ENCODE measurements at places on chromosomes 4 and X. TPM values are rescaled to one million over a fixed set of nuclear protein-coding genes. Genes with fewer than 3 reads are reported as not detected.
A peak's percentile ranks its signal among the peaks of the same experiment; 100 is the strongest.

- DNase-seq = no peak
Measured at GRCh38 chr4:101210331-101210730, 137.0 kb downstream of the PPP3CA start.

GRCh38 chr4:100100985-100101384, 89.3 kb downstream of the DDIT4L start:
- no peak for DNase-seq

RASGEF1B gene
- 7.3 TPM for total RNA-seq

DNA sequence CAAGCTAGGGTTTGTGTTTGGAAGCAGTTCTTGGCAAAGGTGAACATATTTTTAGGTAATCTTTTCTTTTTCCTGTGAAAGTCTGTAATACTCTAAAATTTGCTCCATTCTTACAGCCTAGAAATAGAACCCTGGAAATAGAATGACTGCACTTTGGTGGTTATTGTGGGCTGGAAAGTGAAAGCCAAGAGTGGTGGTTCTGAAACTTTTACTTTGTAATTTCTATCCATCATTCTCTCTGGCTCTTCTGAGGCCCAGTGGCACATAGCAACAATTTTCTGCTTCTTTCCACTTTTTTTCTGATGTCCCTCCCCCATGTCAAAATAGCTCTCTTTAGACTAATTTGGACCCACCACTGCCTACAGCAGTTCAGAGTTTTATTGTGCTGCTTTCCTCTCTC, 300.4 kb upstream of the RPS6KA3 start:
- DNase-seq = no peak

DNA sequence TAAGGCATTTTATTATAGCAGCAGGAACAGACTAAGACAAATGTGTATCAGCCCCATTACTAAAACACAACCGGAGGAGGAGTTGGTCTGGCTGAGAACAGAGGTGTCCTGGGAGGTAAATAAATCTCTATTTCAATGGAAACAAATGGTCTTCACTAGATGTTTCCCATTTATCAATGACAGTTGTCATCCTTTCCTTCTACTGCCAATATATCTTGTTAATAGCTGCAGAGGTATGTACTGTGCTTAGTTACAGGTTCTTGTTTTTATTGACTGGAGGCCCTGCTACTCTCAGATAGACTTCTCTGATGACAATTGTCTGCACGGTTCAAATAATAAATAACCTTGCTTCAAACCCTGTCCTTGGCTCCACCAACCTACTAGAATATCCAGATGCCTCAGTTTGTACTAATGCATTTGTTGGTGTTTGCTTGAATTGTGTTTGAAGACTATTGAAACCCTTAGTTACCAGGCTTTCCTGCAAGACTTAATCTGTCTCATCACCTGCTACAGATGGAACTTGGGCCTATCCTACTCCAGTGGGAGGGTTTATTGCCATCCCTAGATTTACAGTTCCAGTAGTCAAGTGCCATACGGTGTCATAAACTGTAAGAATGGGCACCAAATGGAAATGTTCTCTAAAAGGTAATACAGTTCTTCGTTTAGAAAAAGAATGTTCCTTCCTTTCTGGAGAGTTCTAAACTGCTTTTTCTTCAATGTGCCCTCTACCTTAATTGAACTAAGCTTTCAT, 29.8 kb upstream of the HPGDS start:
- no peak for DNase-seq

GRCh38 chr4:69781458-69782418, 21.3 kb upstream of the SULT1B1 start:
- DNase-seq = no peak

DNA sequence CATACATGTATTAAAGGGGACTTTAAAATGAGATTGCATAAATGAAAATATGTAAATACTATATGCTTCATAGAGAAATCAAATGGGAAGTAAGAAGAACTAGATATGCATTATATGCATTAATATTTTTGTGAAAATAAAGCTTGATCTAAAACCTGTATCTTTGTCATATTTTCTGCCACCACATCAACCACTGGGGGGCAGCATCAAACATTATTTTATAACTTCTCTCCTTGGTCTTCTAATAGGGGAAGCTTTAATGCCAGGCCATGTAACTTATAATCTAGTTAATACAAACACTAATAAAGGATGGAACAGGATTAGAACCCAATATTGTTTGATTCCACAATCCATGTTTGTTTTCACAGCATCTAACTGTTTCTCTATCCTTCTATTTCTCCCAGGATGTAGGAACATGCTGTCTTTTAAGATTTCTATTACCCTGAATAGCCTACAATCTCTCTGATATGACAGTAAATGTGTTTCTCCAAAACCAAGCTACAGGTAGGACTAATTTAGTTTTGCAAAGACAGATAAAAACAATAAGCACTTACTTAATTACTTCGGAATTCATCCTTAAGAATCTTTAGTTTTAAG, 10.0 kb downstream of the QRFPR start:
- peak; percentile 19 for DNase-seq

GRCh38 chrX:71301195-71301924, at the start of gene ITGB1BP2:
Gene ITGB1BP2, plus strand, starts transcription at chrX:71301750. Its CDS starts 57 bp downstream, at chrX:71301807.
- no peak for DNase-seq

CLDN34 gene
- not detected for total RNA-seq

DNA sequence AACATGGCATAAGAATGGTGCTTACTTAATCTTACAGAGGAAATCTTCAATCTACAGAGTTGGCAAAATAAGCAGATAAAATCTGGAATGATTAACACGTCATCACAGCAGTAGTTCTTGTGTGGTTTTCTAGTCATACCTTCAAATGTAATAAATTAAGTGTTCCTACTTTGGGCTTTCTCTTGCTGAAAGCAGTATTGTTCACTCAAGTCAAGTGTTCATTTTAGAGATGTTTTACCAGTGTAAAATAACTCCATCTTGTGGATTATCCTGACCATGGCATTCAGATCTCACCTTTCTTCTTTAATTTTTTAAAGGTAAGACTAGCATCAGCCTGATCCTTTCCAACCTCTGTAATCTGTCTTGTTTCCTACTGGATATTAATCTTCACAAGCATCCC, 72.9 kb downstream of the ADAMTS3 start:
- no peak for DNase-seq

GDPD2 gene
- total RNA-seq = not detected

DNA sequence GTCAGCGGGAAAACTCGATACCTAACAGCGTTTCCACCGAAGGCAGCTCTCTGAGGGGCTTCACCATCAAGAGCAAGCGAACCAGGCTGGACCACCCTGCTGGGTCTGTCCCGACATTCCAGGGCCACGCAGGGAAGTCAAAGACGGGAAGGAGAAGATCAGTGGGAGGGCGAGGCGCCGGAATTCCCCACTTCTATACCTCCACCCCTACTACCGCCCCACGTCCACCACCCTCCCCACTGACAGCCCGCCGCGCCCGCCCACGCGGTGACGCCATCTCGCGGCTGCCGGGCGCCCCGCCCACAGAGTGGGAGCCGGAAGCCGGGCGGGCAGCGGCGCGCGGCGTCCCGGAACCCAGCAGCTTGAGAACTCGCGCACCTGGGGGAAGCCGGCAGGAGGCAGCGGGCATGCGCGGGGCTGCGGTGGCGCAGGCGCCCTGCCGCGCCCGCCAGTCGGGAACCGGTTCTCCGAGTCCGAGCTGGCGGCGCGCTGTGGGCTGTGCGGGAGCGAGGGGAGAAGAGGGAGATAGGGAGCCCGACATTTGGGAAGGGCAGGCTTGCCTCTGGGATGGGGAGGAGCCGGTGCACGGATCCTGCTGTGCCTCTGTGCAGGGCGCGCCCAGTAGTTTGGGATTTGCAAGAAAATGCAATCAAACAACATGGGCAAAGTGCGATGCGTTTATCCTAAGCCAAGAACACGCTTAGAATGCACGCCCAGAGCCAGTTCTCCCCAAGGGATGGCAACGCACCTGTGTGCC, 3.2 kb upstream of the STIM2 start:
- peak; percentile 90 for DNase-seq

ZXDA gene
- total RNA-seq = 11.5 TPM

- DNase-seq = peak; percentile 23
Measured at GRCh38 chrX:154412468-154412867, 1.1 kb downstream of the TAFAZZIN start.
